ENCODE measurements at places on chromosomes 13 and 19. TPM values are rescaled to one million over a fixed set of nuclear protein-coding genes. Genes with fewer than 3 reads are reported as not detected.
A peak's percentile ranks its signal among the peaks of the same experiment; 100 is the strongest.

GRCh38 chr13:93375491-93375890 lies 148.9 kb downstream of the GPC6 start:
- H3K27me3 ChIP-seq = no peaks in the 10 kb centered on the region
- H3K27ac ChIP-seq = no peak overlapping the region
- no peak for DNase-seq
- no peaks in the 10 kb centered on the region for H3K36me3 ChIP-seq
- H3K4me3 ChIP-seq = no peak overlapping the region
- peaks cover 7% of the 10 kb centered on the region for H3K4me1 ChIP-seq

DNA sequence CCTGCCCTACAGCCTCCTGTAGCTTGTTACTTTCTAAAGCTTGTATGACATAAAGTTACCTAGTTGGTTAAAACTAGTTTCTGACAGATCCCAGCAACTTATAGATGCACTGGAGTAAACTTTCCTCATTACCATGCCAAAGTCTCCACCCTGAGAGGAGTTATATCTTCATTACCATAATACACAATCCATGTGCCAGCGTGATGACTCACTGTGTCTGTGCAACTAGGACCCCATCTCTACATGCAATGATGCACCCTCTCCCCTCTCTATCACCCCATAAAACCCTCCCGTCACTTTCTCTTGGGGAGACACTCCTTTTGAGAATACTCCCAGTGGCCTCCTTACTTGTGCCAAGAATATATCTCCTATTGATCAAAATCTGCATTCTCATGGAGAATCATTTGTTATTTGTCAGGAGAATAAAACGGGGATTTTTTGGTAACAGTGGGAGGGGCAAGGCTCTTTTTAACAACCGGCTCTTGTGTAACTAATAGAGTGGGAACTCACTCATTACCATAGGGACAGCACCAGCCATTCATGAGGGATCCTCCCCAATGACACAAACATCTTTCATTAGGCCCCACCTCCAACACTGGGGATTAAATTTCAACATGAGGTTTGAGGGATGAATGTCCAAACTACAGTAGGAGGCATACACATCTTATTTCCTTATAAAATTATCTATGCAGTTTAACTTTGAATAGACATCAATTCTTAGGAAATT lies 235.1 kb upstream of the ATXN8OS start:
- no peaks in the 10 kb centered on the region for H3K36me3 ChIP-seq
- no peak overlapping the region for H3K4me3 ChIP-seq
- H3K27ac ChIP-seq = no peak overlapping the region
- no peaks in the 10 kb centered on the region for H3K4me1 ChIP-seq

DNA sequence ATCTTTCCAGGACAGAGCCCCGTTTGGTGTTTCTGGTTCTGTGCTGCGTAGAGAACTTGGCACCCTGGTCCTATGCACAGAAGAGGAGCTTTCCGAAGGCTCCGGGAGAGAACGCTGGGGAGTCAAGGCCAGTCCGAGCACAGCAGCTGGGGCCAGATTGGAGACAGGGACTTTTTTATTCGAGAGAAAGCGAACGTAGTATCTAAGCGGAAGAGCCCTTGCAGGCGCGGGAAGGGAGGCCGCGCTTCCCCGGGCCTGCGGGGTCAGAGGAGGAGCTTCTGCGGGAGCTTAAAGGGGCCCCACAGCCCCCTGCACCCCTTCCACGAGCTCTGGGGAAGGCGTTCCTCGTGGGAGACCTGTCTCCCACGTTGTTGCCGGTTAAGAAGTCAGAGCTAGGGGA lies 48.6 kb upstream of the ARHGEF7 start:
- peaks cover 6% of the 10 kb centered on the region for H3K4me1 ChIP-seq
- H3K36me3 ChIP-seq = peaks cover 7% of the 10 kb centered on the region
- peak overlapping the region; percentile 84 for H3K4me3 ChIP-seq
- no peak for DNase-seq
- H3K27ac ChIP-seq = no peak overlapping the region

DNA sequence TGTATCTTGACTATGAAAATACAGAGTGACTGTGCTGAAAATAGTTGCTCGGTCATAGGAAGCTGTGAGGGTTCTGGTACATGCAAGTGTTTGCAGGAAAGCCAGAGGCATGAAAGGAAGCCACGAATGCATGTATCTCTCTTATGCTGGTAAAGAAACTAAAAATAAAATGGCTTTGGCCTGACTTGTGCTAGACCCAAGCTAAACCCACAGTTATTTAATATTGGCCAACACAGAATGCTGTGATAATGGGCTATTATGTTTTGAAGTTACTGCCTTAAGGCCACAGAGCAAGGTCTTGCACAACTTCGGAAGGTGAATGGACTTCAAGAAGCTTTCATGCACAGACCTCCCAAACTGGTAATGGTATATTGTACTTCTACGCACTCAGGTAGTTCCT lies 518.2 kb upstream of the HTR2A start:
- H3K27me3 ChIP-seq = no peaks in the 10 kb centered on the region
- no peak for DNase-seq
- no peaks in the 10 kb centered on the region for H3K4me1 ChIP-seq
- no peak overlapping the region for H3K4me3 ChIP-seq
- H3K36me3 ChIP-seq = no peaks in the 10 kb centered on the region

DNA sequence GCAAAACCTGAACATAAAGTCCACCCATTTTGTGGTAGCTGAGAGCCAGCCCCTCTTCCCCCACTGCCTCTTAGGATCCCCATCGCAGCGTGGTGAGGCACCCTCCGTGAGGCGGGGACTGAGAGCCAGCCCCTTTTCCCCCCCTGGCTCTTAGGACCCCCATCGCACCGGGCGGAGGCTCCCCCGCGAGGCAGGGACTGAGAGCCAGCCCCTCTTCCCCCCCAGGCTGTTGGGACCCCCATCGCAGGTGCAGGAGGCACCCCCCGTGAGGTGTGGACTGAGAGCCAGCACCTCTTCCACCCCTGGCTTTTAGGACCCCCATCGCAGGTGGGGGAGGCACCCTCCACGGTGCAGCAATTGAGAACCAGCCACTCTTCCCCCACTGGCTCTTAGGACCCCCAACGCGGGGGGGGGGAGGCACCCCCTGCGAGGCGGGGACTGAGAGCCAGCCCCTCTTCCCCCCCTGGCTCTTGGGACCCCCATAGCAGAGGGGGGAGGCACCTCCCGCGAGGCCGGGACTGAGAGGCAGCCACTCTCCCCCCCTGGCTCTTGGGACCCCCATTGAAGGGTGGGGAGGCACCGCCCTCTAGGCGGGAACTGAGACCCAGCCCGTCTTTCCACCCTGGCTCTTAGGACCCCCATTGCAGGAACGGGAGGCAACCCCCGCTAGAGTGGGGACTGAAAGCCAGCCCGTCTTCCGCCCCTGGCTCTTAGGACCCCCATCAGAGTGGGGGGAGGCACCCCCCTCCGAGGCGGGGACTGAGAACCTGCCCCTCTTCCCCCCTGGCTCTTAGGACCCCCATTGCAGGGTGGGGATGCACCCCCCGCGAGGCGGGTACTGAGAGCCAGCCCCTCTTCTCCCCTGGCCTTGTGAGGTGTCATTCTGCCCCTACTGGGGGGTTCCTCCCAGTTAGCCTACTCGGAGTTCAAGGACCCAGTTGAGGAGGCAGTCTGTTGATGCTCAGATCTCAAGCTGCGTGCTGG lies 366.4 kb upstream of the SPRY2 start:
- H3K27ac ChIP-seq = no peak overlapping the region
- no peaks in the 10 kb centered on the region for H3K27me3 ChIP-seq
- no peak overlapping the region for H3K4me3 ChIP-seq
- peak; percentile 60 for DNase-seq

GRCh38 chr19:38557205-38557799 lies 60.5 kb downstream of the MAP4K1 start:
- peak; percentile 34 for DNase-seq
- no peaks in the 10 kb centered on the region for H3K4me1 ChIP-seq
- H3K27me3 ChIP-seq = peaks cover 24% of the 10 kb centered on the region
- H3K27ac ChIP-seq = no peak overlapping the region

DNA sequence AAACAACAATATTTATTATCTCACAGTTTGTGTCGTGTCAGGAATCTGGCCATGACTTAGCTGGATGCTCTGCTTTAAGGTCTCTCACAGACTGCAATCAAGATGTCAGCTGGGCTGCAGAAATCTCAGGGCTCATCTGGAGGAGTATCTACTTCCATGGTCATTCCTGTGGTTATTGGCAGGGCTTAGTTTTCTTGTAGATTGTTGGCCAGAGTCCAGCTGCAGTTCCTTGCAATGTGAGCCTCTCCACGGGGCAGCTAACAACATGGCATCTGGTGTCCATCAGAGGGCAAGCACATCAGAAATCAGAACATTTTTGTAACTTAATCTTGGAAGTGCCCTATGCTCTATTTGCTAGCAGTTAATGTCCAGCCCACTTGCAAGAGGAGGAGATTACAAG lies 45.7 kb upstream of the TDRD3 start:
- DNase-seq = no peak
- H3K4me1 ChIP-seq = peaks cover 19% of the 10 kb centered on the region
- peaks cover 9% of the 10 kb centered on the region for H3K27me3 ChIP-seq
- peak overlapping the region; percentile 14 for H3K27ac ChIP-seq

DNA sequence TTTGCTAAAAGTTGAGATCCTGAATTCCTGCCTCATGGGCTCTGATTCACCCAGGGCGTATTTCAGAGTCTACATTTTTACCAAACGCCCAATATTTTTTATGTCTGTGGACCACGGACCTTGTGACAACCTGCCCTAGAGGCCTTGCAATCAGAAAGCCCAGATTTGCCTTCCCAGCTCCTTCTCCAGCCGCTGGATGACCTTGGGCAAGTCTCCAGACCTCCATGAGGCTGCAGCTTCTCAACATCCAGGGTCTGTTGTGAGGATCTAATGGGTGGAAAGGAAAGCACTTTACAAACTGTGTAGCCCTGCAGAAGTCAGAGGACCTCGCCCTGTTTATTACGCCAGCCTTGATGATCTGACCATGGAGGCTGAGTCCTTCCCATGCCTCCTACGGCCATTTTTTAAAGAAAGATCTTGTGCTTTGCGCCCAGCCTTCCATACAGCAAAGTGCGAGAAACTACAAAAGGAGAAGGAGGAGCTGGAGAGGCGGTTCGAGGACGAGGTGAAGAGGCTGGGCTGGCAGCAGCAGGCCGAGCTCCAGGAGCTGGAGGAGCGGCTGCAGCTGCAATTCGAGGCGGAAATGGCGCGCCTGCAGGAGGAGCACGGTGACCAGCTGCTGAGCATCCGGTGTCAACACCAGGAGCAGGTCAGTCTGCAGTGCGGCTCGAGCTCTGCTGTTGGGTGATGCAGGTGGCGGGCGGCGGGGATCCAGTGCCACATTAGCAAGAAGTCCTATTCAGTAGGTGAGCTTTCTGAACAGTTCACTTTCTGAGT lies 115.6 kb downstream of the SLC7A1 start:
- no peaks in the 10 kb centered on the region for H3K4me1 ChIP-seq
- peaks cover 31% of the 10 kb centered on the region for H3K27me3 ChIP-seq
- DNase-seq = no peak
- no peaks in the 10 kb centered on the region for H3K36me3 ChIP-seq

- no peak overlapping the region for H3K27ac ChIP-seq
- no peaks in the 10 kb centered on the region for H3K4me1 ChIP-seq
Measured at GRCh38 chr13:54599413-54599812, 1570.8 kb downstream of the OLFM4 start.

DNA sequence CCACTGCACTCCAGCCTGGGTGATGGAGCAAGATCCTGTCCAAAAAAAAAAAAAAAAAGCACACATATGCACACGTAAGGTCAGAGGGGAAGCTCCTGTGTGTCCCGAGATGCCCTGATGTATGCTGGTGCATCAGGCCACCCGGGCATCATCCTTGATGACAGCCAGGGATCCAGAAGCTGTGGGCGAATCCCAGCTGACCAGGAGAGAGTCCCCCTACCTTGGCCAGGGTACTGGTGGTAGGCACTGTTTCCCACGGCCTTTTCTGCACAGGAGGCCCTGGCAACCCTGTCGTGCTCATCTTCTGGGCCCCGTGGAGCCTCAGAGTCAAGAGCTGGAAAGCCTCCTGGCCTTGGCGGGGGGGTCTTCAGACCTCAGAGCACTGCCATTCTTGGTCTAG lies 14.0 kb downstream of the MYDGF start:
- no peak overlapping the region for H3K4me3 ChIP-seq
- H3K27ac ChIP-seq = no peak overlapping the region
- H3K27me3 ChIP-seq = no peaks in the 10 kb centered on the region
- peaks cover 13% of the 10 kb centered on the region for H3K36me3 ChIP-seq
- no peaks in the 10 kb centered on the region for H3K4me1 ChIP-seq

GRCh38 chr19:34676697-34677385 lies at the start of gene SCGB2B2:
Gene SCGB2B2, minus strand, starts transcription at chr19:34677159. Its CDS starts 82,596 bp downstream, at chr19:34594563.
- H3K4me3 ChIP-seq = peak within 1 kb of the TSS; percentile 85
- peaks cover 29% of the 10 kb centered on the region for H3K4me1 ChIP-seq
- H3K36me3 ChIP-seq = peaks cover 35% of the 10 kb centered on the region
- no peak for DNase-seq
- no peaks in the 10 kb centered on the region for H3K27me3 ChIP-seq

DNA sequence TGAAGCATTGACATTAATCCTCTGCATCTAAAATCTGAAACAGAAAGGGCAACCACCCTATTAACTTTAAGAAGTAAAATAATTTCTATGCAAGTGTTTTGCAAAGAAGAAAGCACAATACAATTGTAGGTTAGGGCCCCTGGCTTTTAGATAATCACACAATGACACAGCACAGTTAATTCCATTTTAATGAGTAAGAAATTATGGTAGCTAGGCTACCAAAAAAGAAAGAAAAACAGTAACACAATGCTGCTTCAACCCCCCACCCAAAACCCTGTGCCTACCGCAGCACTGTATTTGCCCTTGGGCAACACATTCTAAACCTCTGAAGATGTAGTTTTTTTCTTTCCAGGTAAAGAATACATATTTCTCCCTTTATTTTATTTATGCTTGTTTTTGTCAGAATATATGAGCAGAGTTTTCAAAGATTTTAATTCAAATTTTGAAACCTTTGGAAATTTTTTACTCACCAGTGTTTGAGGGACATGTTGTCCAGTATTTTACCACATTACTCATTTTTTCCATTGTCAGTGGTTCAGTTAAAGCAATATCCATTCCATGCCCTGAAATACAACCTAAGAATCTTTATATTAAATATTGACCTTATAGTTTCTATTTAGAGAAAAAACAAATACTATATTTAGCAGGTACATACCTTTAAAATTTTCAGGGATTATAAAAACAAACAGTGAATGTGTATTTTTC lies 21.1 kb downstream of the SOHLH2 start:
- H3K4me1 ChIP-seq = peaks cover 11% of the 10 kb centered on the region
- H3K27ac ChIP-seq = peak overlapping the region; percentile 28

- no peaks in the 10 kb centered on the region for H3K27me3 ChIP-seq
- peaks cover 37% of the 10 kb centered on the region for H3K4me1 ChIP-seq
- H3K4me3 ChIP-seq = peak overlapping the region; percentile 16
- peaks cover 14% of the 10 kb centered on the region for H3K36me3 ChIP-seq
- peak overlapping the region; percentile 88 for H3K27ac ChIP-seq
- no peak for DNase-seq
Measured at GRCh38 chr19:47158367-47158791, 27.7 kb downstream of the SAE1 start.

DNA sequence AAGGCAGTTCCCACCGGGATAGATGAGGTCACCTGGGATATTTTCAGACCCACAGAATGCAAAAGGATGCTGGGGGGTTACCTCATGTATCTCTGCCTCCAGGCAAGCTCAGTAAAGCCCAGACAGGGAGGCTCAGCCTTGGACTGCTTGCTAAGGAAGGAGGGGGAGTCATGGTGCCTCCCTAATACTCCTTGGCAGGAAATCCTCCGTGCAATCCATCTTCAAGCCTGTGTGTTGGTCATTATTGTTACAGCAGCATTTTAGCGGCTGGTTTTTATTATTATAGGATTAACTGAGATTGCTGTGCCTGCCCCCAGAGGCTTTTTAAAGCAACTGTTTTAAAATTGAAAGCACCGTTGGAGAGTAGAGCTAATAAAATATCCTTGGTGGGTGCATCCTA lies 188.5 kb upstream of the UBL3 start:
- no peak for DNase-seq
- H3K27ac ChIP-seq = no peak overlapping the region
- H3K4me3 ChIP-seq = no peak overlapping the region
- no peaks in the 10 kb centered on the region for H3K36me3 ChIP-seq

The SOHLH2 gene
- not detected for total RNA-seq

The DCLK1 gene
- 25.8 TPM for total RNA-seq

The DACH1 gene
- total RNA-seq = 0.72 TPM

The CDKN2D gene
- 12.0 TPM for total RNA-seq

The CACNG7 gene
- not detected for total RNA-seq

Measured in chondrocyte (in vitro differentiated cells).